Mucosa of gallbladder (tissue), 1 donor: ENCODE measurements at places on chromosomes 3 and 15. TPM values are rescaled to one million over a fixed set of nuclear protein-coding genes. Genes with fewer than 3 reads are reported as not detected.
A peak's percentile ranks its signal among the peaks of the same experiment; 100 is the strongest.

The CPN2 gene
- 0.12 TPM for total RNA-seq

- no peak for DNase-seq
Measured at GRCh38 chr3:37859908-37860199, 1.8 kb upstream of the CTDSPL start.

GRCh38 chr15:70580958-70581357 lies 182.4 kb downstream of the UACA start:
- no peak for DNase-seq

DNA sequence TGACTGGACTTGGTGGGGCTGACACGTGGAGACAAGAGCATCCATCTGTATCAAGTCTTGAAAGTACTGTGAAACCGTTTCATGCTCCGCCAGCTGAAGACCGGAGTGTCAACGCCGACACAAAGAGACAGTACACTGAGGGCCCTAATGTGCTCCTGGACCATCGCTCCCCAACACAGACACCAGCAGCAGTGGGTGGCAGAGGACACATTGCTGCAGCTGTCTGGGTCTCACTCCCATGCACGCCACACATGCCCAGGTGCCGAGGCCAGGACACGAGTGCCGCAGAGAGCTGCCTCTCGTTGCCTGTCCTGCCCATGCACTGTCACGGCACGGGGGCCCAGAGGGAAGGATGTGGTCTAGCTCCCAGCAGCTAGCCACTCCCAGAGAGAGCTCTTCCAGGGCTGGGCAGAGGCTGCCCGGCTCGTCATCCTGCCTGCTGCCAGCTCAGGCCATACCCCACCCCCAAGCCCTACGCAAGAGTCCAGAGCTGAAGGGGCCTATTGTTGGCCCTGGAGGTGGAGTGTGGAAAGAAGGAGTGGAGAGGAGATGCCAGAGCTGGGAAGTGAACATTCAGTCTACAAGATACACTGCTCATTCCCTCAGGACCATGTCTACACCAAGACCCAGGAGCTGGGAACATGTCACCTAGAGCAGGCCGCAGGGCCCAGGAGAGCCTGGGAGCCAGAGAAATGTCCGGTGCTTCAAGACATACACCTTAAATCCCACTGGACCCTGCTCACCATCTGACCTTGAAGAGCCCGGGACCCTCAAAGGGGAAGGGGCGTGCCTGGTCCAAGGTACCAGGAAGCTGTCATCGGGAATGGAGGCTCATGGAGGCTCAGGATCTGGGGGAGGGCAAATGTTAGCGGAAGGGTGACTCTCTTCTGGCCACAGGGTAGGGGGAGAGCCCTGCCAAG lies 7.7 kb downstream of the TNK2 start:
- DNase-seq, result peak; percentile 44

GRCh38 chr3:60542995-60543394 lies 708.3 kb downstream of the FHIT start:
- DNase-seq, result no peak

GRCh38 chr15:42890161-42890913 lies 30.2 kb downstream of the TTBK2 start:
- DNase-seq, result no peak

GRCh38 chr3:89145995-89146394 lies 38.6 kb downstream of the EPHA3 start:
- DNase-seq, result no peak

- DNase-seq, result peak; percentile 50
Measured at GRCh38 chr3:96813820-96814650, at the start of gene EPHA6. EPHA6 (plus strand) TSS chr3:96814594.

DNA sequence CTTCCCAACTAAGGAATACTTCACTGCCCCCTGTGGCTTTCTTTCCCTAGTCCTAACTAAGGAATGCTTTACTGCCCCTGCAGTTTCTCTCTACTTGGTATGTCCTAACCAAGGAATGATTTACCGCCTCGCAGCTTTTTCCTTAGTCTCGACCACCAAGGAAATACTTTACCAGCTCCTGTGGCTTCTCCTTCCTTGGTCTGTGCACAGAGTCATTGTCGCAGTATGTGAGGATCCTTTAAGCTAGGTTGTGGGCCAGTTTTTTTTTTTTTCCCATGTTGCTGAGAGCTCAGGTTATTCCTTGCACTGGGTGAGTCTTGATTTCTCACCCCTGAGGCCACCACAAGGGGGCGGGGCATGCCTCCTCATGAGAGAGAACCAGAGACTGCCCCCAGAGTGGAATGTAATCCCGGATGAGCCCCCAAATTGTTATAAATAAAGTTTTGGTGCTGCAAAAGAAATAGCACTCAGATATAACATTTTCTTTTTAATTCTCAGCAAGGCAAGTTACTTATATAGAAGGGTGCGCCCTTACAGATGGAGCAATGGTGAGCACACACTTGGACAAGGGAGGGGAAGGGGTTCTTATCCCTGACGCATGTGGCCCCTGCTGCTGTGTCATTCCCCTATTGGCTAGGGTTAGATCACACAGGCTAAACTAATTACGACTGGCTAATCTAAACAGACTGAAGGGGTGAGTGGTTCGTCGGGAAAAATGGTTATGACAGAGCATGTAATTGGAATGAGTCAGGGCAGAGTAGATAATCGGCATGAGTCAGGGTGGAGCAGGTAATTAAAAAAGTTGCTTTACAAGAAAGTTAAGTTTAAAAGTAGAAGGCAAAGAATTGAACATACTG lies 27.0 kb downstream of the NDUFB4 start:
- no peak for DNase-seq

DNA sequence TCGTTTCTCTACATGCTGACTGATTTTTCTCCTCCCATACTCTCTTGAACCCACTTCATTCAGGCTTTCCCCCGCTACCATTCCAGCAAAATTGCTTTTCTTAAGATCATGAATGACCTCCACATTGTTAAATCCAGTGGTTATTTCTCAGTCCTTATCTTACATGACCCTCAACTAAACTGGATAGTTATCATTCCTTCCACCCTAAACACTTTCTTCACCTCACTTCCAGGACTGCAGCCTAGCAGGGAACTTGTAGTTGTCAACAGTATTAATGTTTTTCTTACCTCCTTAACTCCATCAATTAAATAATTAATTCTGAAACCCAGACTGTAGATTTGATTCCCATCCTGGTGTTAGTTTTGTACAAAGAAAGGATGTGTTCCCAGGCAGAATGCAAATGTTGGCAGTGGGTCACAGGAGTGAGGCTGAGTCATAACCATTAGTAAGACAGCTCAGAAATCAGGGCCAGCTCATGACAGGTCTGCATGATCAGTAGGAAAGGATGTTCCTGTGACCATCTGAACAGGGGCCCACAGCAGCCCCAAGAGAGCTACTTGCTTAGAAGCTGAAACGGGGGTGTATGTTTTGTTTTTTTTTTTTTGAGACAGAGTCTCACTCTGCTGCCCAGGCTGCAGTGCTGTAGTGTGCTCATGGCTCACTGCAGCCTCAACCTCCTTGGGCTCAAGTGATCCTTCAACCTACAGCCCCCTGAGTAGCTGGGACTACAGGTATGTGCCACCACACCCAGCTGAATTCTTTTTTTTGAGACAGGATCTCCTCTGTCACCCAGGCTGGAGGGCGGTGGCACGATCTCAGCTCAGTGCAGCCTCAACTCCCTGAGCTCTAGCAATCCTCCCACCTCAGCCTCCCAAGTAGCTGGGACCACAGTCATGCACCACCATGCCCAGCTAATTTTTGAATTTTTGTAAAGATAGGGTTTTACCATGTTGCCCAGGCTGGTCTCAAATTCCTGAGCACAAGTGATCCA lies 9.1 kb downstream of the BCL2L10 start:
- DNase-seq, result peak; percentile 58

The VEPH1 gene
- total RNA-seq, result 3.1 TPM

GRCh38 chr3:108130236-108130635 lies 39.4 kb upstream of the CD47 start:
- no peak for DNase-seq

The LSMEM2 gene
- 0.95 TPM for total RNA-seq

GRCh38 chr3:2354702-2355101 lies 256.0 kb downstream of the CNTN4 start:
- no peak for DNase-seq

The SH2D7 gene
- 2.3 TPM for total RNA-seq

GRCh38 chr3:126616931-126617330 lies 38.0 kb downstream of the TXNRD3 start:
- DNase-seq, result no peak

- no peak for DNase-seq
Measured at GRCh38 chr15:98147415-98147814, 186.9 kb downstream of the ARRDC4 start.

The MGLL gene
- 193 TPM for total RNA-seq

The SI gene
- 0.03 TPM for total RNA-seq

GRCh38 chr3:71784201-71784913 lies 591 bp downstream of the PROK2 start:
- DNase-seq, result no peak

The HTR3E gene
- total RNA-seq, result not detected

- DNase-seq, result no peak
Measured at GRCh38 chr3:14243782-14244181, 65.2 kb downstream of the LSM3 start.

- no peak for DNase-seq
Measured at GRCh38 chr3:45127130-45127822, 18.9 kb downstream of the CDCP1 start.
